Right lobe of liver (tissue), 6 donors: ENCODE measurements at places on chromosomes 4 and X.

DNA sequence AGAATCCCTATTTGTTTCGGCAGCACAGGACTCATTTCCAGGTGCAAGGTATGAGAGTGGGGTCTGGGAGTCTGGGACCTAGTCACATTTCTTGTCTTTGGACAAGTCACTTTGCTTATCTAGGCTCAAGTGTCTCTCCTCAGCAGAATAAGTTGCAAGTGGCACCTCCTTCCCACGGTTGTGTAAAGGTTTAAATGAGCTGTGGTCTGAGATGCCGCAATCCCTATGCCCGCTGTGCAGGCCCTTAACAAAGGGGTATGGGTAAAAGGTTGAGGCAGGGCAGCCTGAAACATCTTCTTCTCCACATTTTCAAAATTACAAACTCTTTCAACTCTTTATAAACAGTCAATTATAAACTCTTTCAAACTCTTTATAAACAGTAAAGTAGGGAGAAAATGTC, 93.7 kb downstream of the RTL5 start:
- no peak overlapping the region for H3K27ac ChIP-seq
- H3K27me3 ChIP-seq, result no peaks in the 10 kb centered on the region
- H3K4me3 ChIP-seq, result no peak overlapping the region
- no peaks in the 10 kb centered on the region for H3K4me1 ChIP-seq

DNA sequence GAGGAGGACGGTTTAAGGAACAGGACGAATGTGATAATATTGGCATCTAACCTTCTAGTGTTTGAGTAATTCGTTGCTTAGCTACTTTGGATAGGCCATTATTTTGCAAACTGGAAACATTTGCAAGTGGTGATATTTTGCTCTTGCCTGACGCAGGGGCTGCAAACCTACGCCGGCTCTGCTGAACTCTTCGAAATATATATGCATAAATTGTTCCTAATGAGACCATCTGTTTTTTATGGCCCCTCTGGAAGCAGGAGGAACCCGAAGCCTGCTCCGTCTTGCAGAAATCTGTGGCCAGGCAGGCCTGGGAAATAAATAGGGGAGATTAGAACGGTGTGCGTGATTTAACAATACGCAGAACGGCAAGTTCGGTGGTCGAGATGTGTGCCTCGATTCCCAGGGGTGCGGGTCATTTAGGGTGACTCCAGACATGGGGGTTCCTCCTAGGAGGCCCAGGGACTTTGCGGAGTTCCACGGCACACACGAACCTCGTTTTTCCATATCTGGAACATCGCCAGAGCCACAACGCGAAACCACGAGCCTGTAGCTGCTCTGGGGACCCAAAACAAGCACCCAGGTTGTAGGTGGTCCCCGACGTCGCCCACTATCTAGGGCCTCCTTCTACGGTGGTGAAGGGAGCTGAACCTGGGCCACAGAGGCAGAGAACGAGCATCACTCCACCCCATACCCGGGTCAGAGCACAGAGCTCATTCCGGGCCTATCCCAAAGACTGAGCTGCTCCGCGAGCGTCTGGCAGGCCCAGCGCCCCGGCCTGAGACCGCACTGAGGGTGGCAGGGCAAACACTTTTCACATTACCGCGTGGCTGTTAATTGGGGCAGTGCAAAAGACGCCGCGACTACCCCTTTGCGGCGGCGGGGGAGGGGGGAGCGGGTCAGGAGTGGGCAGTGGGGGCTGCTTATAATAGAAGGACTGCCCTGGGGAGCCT, 89.7 kb downstream of the BCOR start:
- no peaks in the 10 kb centered on the region for H3K4me1 ChIP-seq
- H3K27me3 ChIP-seq, result peaks cover 3% of the 10 kb centered on the region
- no peak overlapping the region for H3K4me3 ChIP-seq
- no peaks in the 10 kb centered on the region for H3K36me3 ChIP-seq

DNA sequence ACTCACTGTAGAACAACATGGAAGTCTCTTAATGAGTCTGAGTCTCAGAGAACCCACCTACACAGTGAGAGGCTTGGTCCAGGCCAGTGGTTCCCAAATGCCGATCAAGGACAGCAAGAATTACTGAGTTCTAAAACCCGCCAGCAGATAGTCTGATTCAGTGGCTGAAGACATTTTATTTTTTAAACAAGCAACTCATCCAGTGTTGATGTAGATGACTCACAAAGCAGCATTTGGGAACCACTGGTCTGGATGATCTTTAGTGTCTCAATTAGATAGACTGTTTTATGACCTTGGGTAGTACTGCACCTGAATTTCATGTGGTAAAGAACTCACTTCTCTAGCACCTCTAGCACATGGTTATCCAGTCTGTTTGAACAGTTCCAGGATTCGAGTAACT, 193.6 kb downstream of the FBXW7 start:
- no peaks in the 10 kb centered on the region for H3K36me3 ChIP-seq
- H3K4me1 ChIP-seq, result no peaks in the 10 kb centered on the region
- no peak overlapping the region for H3K4me3 ChIP-seq
- no peak for DNase-seq
- no peak overlapping the region for H3K27ac ChIP-seq
- H3K27me3 ChIP-seq, result no peaks in the 10 kb centered on the region

DNA sequence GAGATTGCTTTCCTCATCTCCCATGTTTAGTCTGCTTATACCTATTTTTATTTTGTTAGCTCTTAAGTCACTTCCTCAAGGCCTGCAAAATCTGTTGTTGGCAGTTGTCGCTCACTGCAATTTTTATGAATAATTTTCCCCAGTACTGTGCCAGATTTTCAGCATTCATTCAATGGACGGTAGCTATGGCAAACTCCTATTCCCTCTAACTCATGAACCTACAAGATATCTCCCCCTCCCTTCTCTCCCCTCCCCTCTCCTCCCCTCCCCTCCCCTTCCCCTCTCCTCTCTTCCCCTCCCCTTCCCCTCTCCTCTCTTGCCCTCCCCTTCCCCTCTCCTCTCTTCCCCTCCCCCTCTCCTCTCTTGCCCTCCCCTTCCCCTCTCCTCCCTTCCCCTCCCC, 160.4 kb downstream of the FRAS1 start:
- no peak overlapping the region for H3K4me3 ChIP-seq
- H3K4me1 ChIP-seq, result no peaks in the 10 kb centered on the region
- no peak for DNase-seq

GRCh38 chr4:40262861-40263260, 66.0 kb downstream of the RHOH start:
- no peak overlapping the region for H3K27ac ChIP-seq
- H3K36me3 ChIP-seq, result no peaks in the 10 kb centered on the region
- no peak overlapping the region for H3K4me3 ChIP-seq
- H3K27me3 ChIP-seq, result no peaks in the 10 kb centered on the region

GRCh38 chr4:45062935-45063545, 336.7 kb upstream of the GNPDA2 start:
- H3K4me3 ChIP-seq, result no peak overlapping the region
- no peaks in the 10 kb centered on the region for H3K27me3 ChIP-seq
- H3K36me3 ChIP-seq, result no peaks in the 10 kb centered on the region
- DNase-seq, result no peak
- H3K27ac ChIP-seq, result no peak overlapping the region

- no peak overlapping the region for H3K4me3 ChIP-seq
- no peaks in the 10 kb centered on the region for H3K27me3 ChIP-seq
- H3K36me3 ChIP-seq, result no peaks in the 10 kb centered on the region
- H3K4me1 ChIP-seq, result no peaks in the 10 kb centered on the region
- DNase-seq, result no peak
- H3K27ac ChIP-seq, result no peak overlapping the region
These were observed 562.3 kb downstream of the KCNIP4 start for GRCh38 chr4:21386166-21386780.

DNA sequence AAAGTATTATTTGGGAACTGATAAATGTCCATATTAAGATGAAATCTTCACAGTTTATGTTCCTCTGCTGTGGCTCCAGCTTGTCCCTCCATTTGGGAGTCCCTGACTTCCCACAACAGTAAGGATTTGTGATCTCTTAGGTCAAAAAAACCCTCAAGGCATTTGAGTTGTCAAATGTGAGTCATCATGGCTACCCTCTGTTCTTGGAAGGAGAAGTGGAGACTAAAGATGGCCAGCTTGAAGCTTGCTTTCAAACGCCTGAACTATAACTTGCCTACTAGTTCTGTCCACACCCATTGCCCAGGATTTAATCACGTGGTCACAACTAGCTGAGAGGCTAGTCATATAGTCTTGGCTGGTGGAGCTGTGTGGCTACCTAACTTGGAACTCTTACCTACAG, 107.8 kb downstream of the CCNG2 start:
- no peak overlapping the region for H3K27ac ChIP-seq
- DNase-seq, result no peak
- no peaks in the 10 kb centered on the region for H3K27me3 ChIP-seq
- no peaks in the 10 kb centered on the region for H3K4me1 ChIP-seq

DNA sequence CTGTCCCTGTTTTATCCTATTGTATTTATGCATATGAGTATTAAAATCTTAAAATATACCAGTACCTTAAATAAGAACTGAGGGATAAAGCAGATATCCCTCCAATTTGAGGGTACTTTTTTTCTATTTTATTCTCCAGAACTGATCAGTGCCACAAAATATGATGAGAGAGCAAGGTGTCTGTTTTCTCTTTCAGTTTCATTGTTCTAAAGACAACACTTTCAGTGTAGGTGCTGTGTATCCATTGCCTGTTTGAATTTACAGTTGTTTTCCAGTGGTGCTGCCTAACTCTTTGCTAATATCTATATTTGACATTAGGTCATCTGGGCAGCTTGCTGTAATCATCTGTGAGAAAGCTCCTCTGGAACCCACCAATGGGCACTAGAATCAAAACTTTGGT, 394.7 kb downstream of the IL1RAPL1 start:
- H3K27me3 ChIP-seq, result no peaks in the 10 kb centered on the region
- H3K36me3 ChIP-seq, result no peaks in the 10 kb centered on the region
- no peaks in the 10 kb centered on the region for H3K4me1 ChIP-seq
- DNase-seq, result no peak

- peak within 1 kb of the TSS; percentile 69 for H3K4me3 ChIP-seq
- peak within 1 kb of the TSS; percentile 81 for H3K27ac ChIP-seq
- H3K27me3 ChIP-seq, result no peaks in the 10 kb centered on the region
- DNase-seq, result peak; percentile 94
- no peaks in the 10 kb centered on the region for H3K4me1 ChIP-seq
These were observed at the start of gene GUCY1B1 for GRCh38 chr4:155758481-155759371. Gene GUCY1B1, plus strand, starts transcription at chr4:155759021. Its CDS starts 120 bp downstream, at chr4:155759141.

DNA sequence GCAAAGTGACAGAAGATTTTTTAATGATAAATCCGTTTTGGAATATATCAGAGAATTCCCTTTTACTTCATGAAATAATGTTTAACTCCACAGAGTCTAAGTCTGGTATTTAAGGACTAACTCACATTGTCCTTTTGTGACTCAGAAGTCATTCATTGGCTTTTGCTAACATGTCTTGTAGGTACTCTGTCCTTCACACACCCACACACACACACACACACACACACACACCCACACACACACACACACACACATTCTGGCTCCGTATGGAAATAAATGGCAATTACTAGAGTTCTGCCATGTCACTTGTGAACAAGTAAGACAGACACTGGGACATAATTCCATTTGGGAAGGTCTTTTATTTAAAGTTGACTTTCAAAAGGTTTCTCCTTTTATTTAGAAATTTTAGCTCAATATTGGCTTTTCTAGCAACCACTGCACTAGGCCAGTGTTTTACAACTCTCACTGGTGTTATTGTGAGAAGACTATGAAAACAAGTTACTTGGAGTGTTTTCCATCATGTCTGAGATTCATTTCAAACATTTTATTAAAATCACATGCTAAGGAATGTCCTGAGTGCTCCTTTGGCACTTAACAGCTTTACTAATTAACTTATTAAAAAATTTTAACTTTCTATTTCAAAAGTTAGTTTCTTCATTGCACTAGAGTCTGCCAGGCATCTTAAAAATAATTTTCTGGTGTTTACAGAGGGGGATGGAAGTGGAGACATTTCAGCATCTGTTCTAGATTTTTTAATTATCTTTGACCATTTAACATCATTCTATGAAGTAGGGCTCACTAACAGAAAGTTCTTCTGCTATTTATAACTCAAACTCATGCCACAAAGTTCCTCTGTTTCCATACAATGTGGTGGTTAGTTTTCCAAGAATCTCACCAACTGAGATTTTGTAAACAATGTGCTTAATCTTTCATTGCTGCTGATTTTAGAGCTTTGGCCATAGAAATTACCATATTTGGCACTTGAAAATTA, 240.3 kb upstream of the GPC4 start:
- no peak for DNase-seq
- H3K4me1 ChIP-seq, result no peaks in the 10 kb centered on the region
- no peaks in the 10 kb centered on the region for H3K36me3 ChIP-seq
- H3K4me3 ChIP-seq, result no peak overlapping the region
- no peaks in the 10 kb centered on the region for H3K27me3 ChIP-seq
